Inflammatory macrophage treated with lipopolysaccharide for 1 hour (primary cell): ENCODE measurements at places on chromosomes 6 and 20.

- DNase-seq, result no peak
Measured at GRCh38 chr20:3937618-3938017, 48.4 kb downstream of the PANK2 start.

GRCh38 chr6:137471986-137472385, 22.2 kb downstream of the OLIG3 start:
- no peak for DNase-seq

- no peak for DNase-seq
Measured at GRCh38 chr6:4973982-4974745, 29.7 kb downstream of the RPP40 start.

GRCh38 chr6:152318278-152318677, 318.9 kb downstream of the SYNE1 start:
- DNase-seq, result no peak

DNA sequence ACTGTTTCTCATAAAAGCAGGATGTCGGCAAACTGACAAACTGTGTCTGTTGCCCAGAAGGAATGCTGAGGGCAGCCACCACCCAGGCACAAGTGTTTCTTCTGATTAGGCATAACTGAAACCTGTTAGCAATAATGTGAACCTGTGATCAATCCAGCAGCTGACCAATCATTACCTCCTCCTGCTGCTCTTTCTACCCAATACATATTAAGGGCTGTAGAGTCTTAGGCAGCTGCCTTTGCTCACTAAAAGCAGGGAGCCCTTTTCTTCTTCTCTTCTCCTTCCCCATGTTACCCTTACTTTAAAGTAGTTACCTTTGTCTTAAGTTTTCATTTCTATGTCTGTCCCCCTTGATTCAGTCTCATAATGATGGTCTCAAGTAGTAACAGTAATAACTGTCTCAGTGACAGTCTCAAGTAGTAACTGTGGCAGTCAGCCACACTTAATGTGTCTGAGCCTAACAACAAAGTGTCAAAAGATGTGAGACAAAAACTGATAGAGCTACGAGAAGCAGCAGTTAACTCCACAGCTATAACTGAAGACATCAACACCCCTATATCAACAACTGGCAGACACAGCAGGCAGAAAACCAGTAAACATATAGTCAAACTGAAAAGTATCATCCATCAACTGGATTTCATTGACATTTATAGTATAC, 37.0 kb downstream of the RANBP9 start:
- no peak for DNase-seq

GRCh38 chr6:148146717-148147462, 195.7 kb upstream of the SASH1 start:
- DNase-seq, result no peak

- DNase-seq, result no peak
Measured at GRCh38 chr6:124721331-124721730, 240.9 kb upstream of the RNF217 start.

DNA sequence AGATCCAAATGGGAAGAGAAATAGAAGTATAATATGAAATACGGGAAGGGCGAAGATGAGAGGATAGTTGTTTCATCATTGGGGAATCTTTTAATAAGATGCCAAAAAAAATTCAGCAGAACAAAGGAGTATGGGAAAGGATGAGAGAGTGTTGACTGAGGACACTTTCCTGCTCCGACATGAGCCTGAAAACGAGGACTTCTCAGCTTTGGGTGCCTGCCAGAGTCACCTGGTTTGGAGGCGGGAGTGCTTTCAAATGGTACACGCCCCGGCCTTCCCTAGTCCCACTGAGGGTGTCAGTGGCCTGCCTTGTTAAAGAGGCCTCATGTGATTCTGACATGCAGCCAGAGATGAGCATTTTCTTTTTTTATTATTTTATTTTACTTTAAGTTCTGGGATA, 250.9 kb downstream of the ANKRD60 start:
- no peak for DNase-seq

- DNase-seq, result no peak
Measured at GRCh38 chr6:23174781-23175361, 605.5 kb downstream of the HDGFL1 start.

GRCh38 chr6:139151425-139152087, 16.7 kb downstream of the HECA start:
- no peak for DNase-seq

GRCh38 chr6:93886416-93886815, 467.1 kb upstream of the EPHA7 start:
- DNase-seq, result no peak

GRCh38 chr20:7883309-7883708, 56.9 kb downstream of the HAO1 start:
- DNase-seq, result no peak

GRCh38 chr20:7113577-7114466, 346.3 kb downstream of the BMP2 start:
- no peak for DNase-seq

GRCh38 chr6:109332748-109333147, 49.5 kb downstream of the CD164 start:
- peak; percentile 49 for DNase-seq

GRCh38 chr20:21166801-21167200, 40.9 kb downstream of the KIZ start:
- DNase-seq, result no peak

DNA sequence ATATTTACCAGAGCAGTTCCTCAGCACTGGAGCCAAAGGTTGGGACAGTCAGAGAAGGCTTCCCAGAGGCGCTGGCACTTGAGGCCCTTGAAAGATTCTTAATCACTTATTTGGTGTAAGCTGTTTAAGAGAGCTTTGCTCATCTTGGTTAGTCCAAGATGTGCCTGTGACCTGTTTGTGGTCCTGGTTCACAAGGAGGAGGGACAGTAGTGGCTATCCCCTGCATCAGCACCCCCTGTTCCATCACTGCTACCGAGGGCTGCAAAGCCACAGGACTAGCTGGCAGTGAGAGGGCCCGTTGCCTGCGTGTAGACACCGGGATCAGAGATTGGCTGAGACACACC, 35.7 kb downstream of the VEGFA start:
- DNase-seq, result no peak

DNA sequence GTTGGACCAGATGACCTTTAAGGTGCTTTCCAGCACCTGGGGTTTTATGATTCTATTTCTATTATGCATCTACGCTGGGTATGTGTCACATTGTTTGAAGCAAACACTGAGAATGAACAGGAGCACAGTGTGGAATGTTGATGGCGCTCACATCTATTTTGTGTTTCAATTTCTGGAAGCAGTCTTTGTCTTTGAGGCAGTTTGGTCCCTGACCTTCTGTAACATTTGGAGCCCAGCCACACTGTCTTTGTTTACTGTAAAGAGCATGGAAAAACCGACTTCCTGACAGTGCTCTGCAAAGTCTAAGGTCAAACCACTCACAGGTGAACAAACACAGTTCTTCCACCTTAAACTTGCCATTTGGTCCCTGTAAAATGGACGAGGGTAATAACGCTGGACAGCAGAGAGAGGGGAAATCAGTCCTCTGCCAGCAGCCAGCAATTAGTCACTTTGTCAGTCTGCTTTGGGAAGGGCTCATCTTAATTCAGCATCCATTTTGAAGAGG, 155.5 kb downstream of the PRL start:
- DNase-seq, result no peak

DNA sequence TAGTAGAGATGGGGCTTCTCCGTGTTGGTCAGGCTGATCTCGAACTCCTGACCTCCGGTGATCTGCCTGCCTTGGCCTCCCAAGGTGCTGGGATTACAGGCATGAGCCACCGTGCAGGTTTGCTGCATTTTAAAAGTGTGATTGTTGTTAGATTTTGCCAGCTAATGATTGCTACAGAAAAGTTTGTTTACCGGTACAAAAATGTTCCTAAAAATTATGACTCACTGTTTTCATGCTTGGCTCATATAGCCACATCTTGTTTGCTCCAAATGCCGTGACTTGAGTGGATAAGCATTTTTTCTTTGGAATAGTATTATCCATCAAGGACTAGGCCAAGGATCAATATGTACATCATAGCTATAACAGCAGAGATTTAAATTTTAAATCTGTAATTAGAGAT, 24.3 kb downstream of the LRRN4 start:
- no peak for DNase-seq

DNA sequence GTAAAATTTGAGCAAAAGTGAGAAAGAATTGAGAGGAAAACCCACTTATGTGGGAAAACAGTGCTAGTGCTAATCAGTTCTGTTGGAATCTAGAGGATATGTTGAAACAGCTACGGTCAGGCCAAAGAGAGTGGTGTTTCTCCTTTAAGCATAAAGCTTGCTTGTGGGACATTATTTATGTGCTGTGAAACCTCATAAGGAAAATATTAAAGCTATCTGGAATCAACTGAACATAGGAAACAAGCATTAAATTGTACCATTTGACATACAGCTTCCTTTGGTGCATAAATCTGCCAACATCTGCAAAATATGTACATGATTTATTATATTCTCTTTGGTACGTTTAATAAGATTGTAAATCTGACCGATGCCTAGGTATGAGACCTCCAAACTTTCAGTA, 182.5 kb upstream of the PDE10A start:
- no peak for DNase-seq

DNA sequence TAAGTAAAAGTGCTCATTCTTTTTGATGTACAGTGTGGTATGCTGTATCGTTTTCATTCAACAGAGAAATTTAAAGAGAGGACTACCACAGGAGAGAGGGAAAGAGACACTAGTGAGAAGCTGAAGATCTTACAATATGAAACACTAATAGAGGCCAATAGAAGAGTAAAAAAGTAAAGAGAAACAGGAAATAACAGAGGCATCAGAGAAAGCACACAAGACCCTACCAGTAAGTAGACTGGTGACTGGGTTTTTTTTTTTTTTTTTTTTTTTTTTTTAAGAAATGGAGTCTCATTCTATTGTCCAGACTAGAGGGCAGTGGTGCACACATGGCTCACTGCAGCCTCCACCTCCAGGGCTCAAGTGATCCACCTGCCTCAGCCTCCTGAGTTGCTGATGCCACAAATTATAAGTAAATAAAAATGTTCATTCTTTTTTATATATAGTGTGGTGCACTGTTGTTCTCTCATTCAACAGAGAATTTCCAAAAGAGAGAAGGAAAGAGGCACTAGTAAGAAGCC, 18.8 kb downstream of the ELOVL4 start:
- DNase-seq, result no peak

- DNase-seq, result no peak
Measured at GRCh38 chr6:167420858-167421766, 96.2 kb downstream of the TTLL2 start.

GRCh38 chr6:56915832-56916231, 39.1 kb upstream of the BEND6 start:
- no peak for DNase-seq

DNA sequence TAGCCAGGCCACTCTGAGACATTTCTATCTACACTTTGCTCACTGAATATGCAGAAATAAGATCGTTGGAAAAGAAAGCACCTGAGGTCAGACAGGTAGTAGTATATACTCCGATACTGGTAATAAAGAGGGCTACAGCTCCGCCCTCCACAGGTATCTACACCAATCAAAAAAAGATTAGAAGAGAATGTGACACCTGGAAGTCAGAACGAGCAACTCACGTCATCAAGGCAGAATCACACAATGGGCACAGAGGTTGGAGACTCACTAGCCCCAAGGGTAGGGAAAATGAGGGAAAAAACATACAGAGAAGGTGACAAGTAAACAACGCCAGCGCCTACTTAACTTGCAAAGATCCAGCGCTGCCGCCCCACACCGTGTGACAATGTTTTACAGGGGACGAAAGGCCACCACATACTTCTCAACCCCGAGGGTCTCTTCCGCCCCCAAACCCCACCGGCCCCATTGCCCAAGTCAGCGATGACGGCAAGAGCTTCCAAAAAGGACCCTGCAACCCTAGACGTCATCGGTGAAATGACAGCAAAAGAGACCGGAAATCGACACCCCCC, 653 bp downstream of the LMBRD1 start:
- DNase-seq, result peak; percentile 8

DNA sequence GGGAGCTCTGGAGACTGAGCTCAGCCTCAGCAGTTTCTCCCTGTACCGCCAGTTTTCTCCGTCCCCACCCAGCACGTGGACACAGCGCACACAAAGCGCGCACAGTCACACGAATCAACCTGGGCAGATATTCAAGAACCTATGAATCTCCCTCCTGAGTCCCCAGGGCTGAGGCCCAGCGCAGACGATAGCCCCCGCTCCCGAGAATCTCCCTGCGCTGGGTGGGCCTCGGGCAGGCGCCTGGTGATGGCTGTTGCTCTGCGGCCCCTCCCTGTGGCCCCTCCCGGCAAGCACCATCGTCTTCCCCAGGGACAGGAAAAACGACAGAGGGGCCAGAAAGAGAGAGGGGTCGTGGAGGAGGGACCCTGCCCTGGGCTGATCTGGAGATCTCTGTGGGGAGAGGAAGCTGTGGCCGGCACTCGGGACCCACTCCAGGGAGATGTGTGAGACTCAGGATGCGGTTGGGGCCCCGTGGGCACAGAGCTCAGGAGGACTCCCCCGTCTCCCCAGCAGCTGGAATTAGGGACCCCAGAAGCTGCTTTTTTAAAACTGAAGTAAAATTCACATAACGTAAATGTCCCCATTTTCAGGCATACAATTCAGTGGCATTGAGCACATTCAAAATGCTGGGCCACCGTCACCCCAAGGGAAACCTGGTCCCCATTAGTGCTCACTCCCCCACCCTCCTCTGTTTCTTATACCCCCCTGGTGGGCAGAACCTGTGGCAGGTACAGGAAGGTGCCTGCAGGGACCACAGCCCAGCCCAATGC, 330.8 kb downstream of the TAF4 start:
- DNase-seq, result no peak

DNA sequence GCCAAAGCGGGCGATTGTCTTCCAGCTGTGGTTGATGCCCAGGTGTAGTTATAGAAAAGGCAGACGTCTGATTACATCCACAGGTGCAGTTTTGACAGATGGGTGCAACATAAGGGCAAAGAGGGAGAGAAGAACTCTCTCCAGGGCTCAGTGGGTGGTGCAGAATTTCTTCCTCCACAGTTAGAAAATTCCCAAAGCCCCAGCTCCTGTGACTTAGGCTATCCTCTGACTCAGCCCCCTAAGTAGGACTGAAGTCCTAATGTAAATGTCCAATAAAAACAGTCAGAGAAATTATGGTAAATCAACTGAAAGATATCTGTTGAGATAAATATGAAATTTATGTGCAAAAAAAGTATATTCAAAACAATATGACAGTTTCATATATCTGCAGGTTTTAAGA, 31.4 kb downstream of the LYRM4 start:
- peak; percentile 55 for DNase-seq

- DNase-seq, result no peak
Measured at GRCh38 chr6:140828856-140829255, 1303.9 kb upstream of the GJE1 start.
